Uterine smooth muscle cell (primary cell): ENCODE measurements at places on chromosomes 12 and 14. TPM values are rescaled to one million over a fixed set of nuclear protein-coding genes. Genes with fewer than 3 reads are reported as not detected.

Gene KHNYN
- 60.5 and 61.6 TPM in 2 replicates for total RNA-seq

Gene KICS2
- total RNA-seq = 8.9 and 9.1 TPM in 2 replicates

Gene OTOGL
- total RNA-seq = under 0.01 and 0.22 TPM in 2 replicates

Gene PACS2
- 34.5 and 65.5 TPM in 2 replicates for total RNA-seq

Gene KRT74
- not detected in 2 replicates for total RNA-seq

Gene CNPY2
- total RNA-seq = 87.5 and 89.6 TPM in 2 replicates

Gene NOVA1
- total RNA-seq = 4.1 and 5.2 TPM in 2 replicates

Gene SLC25A21
- 2.9 and 17.3 TPM in 2 replicates for total RNA-seq

Gene RIMBP2
- total RNA-seq = under 0.01 and 0.12 TPM in 2 replicates

Gene SLC38A1
- 82.0 and 114 TPM in 2 replicates for total RNA-seq

Gene PLEKHG3
- total RNA-seq = 2.1 and 3.3 TPM in 2 replicates

Gene GCH1
- total RNA-seq = 2.1 and 2.5 TPM in 2 replicates

Gene TMEM30B
- total RNA-seq = 0.11 and 0.12 TPM in 2 replicates

Gene RNF31
- 40.7 and 44.7 TPM in 2 replicates for total RNA-seq

Gene ADAM20
- 1.00 and 1.1 TPM in 2 replicates for total RNA-seq

Gene NTS
- 9.1 and 16.2 TPM in 2 replicates for total RNA-seq

Gene TSPAN8
- total RNA-seq = 0.25 TPM in 1 of 2 replicates, not detected in the other

Gene RNFT2
- 5.4 and 5.9 TPM in 2 replicates for total RNA-seq

Gene RTL1
- total RNA-seq = under 0.01 TPM in 2 replicates

Gene JAG2
- 0.66 and 2.0 TPM in 2 replicates for total RNA-seq

Gene C12orf54
- not detected in 2 replicates for total RNA-seq

Gene DNAI7
- total RNA-seq = 0.11 and 0.25 TPM in 2 replicates

Gene TMEM117
- 9.2 and 11.4 TPM in 2 replicates for total RNA-seq

Gene OAS1
- 0.33 and 1.4 TPM in 2 replicates for total RNA-seq
